Type B pancreatic cell (in vitro differentiated cells): ENCODE measurements at places on chromosomes 3 and 15.

DNA sequence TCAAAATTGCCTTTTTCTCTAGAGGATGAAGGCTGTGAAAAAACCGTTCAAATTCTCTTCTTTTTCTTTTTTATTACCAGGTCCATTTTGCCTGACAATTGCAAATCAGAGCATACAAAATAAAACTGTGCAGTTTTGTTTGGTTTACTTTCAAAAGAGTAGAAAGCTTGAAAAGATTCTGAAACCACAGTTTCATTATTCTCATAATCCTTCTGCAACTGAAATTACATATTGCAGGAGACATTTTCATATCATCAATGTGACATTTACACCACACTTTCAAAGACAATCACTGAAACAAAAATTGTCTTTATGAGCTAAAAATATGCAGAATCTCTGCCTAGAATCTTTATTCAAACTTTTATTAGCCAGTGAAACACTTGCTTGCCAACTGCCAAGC, 296.4 kb upstream of the TPRG1 start:
- DNase-seq: no peak

DNA sequence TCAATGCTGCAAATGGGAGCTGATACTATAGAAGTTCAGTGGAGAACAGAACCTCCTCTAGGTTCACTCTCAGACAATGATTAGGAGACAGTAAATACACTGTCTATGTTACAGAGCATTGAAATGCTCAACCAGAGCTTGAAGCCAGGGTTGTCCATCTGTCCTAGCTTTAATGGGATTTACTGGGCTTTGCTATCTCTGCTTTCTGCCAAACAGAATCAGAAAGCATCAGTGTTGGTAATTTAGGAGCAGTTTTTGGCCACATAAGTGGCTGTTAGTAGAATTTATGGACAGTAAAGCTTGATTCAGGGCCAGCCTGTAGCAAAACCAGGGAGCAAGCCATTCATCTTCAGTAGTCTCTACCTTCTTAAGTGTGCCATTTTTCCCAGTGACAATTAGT, 396.3 kb downstream of the LSAMP start:
- DNase-seq: no peak

- DNase-seq: no peak
These were observed 100.2 kb upstream of the AKAP13 start for GRCh38 chr15:85280203-85280602.

- DNase-seq: no peak
These were observed 23.2 kb downstream of the FRG2C start for GRCh38 chr3:75687323-75687722.

DNA sequence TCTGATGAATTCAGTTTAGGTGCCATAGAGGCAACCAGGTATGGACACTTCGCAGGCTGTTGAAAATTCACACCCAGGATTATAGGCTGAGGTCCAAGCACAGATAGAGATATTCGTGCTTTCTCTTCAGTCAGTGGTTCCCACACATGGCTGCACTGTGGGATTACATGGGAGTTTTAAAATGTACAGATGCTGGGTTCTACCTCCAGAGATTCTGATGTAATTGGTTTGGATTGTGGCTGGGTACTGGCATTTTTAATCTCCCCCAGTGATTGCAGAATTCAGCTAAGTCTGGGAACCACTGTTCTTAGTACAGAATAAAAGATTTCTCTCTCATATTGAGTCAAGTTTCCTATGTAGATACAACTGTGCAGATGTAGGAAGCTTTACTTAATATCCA, 91.6 kb downstream of the FOXB1 start:
- no peak for DNase-seq

DNA sequence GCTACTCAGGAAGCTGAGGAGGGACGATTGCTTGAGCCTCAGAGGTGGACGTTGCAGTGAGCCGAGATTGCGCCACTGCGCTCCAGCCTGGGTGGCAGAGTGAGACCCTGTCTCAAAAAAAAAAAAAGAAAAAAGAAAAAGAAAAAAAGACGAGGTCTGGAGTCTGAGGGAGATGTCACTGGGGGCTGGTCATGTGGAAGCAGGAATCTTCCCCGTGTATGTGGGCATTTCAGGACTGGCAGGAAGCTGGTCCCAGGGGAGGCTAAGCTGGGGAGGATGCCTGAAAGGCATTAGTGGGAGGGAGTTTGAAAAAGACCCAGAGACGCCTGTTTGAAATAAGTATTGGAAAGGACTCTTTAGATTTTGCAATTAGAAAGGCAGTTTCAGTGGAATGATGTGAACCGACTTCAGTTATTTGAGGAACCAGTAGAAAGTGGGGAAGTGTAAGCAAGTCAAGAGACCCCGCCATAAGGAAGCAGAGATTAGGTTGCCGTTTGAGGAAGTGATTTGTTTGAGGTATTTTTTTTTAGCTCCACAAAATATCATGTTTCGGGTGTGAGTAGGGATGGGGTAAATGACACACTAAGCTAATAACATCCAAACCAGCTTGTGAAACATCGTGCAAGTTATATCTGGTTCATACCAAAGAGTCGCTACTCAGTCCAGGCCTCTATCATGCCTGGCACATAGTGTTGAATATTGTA, 55.5 kb downstream of the ST6GAL1 start:
- DNase-seq: no peak

GRCh38 chr3:19920401-19921080, 13.5 kb downstream of the EFHB start:
- DNase-seq: no peak

DNA sequence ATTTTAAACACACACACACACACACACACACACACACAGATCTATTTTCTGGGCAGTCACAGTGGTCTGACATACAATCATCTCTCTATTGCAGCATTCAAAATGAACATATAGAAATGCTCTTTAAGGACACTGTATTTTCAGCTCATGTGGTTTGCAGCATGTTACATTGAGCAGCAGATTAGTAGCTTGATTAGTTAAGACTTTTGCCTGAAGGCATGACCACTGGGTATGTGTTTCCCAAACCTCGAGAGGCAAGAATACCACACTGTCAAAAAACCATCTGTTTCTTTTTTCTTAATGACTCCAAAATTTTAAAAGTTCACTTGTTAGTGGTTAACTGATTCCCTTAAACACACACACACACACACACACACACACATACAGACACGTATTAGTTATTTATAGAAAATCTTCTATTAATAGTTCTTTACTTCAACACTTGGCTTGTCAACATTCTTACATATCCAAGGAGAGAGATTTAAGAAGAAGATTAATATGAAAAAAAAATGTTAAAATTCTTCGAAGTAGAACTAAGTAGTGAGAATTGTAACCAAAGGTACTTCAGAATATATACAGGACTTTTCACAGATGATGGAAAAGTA, 518.2 kb downstream of the CADM2 start:
- DNase-seq: no peak

GRCh38 chr3:105996781-105997180, 128.0 kb upstream of the CBLB start:
- no peak for DNase-seq

- no peak for DNase-seq
These were observed 533.7 kb upstream of the ATP11B start for GRCh38 chr3:182259579-182259978.

GRCh38 chr15:49573421-49573820, 47.2 kb downstream of the FAM227B start:
- DNase-seq: no peak

GRCh38 chr3:106208967-106209366, 340.2 kb upstream of the CBLB start:
- DNase-seq: no peak

- DNase-seq: no peak
These were observed 2.2 kb downstream of the MAPK6 start for GRCh38 chr15:52021128-52021671.

DNA sequence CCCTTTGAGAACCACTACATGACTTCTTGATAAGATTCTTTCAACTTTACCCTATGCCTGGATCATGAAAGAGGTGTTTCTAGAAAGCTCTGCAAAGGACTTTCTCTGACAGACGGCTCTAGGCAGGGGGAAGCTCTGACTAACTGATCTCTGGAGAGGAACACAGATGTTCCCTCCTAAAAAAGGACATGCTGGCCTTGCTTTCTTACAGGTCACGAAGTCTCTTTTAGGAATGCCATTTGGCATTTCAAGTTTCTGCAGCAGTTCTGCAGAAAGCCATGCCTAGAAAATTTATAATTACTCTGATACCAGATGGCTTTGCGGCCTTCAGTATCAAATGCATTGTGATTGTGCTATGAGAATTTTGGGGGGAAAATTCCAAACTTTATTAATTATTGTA, 275.4 kb upstream of the CTDSPL start:
- no peak for DNase-seq

DNA sequence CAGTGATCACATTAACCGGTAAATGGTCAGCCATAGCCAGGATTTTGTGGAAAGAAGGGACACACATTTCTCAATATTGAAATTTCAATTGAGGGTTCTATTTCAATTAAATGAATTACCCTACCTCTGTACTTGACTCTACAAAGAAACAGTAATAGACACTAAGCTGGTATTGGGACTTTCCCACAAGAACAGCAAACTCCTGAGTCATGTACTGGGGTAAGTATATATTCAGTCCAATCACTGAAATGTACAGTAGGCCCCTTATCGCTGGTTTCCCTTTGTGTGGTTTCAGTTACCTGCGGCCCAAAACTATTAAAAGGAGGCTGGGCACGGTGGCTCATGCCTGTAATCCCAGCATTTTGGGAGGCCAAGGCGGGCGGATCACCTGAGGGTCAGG, 17.6 kb downstream of the ASB14 start:
- DNase-seq: no peak

- DNase-seq: no peak
These were observed 24.3 kb upstream of the TATDN2 start for GRCh38 chr3:10223676-10224639.

DNA sequence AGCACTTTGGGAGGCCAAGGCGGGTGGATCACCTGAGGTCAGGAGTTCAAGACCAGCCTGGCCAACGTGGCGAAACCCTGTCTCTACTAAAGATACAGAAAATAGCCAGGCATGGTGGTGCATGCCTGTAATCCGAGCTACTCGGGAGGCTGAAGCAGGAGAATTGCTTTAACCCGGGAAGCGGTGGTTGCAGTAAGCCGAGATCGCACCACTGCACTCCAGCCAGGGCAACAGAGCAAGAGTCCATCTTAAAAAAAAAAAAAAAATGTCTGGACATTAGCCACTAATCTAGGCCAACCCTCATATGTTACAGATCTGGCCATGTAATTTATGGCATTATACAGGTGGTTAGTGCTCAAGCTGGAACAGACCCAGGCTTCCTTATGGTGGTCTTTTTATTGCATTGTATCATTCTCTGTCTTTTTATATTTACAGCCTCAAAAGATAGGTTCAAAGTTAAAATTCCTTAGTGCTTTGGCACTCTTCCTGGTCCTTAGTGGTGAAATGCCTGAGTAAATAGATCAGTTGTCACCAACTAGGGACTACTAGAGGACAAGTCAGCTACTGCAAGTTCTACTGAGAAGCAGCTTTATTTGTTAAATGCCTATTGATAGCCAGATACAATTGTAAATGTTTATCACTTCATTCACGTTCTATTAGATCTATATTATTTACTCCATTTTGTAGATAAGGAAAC, 16.0 kb downstream of the STARD9 start:
- DNase-seq: no peak

GRCh38 chr3:61060411-61060861, 190.8 kb downstream of the FHIT start:
- DNase-seq: no peak

DNA sequence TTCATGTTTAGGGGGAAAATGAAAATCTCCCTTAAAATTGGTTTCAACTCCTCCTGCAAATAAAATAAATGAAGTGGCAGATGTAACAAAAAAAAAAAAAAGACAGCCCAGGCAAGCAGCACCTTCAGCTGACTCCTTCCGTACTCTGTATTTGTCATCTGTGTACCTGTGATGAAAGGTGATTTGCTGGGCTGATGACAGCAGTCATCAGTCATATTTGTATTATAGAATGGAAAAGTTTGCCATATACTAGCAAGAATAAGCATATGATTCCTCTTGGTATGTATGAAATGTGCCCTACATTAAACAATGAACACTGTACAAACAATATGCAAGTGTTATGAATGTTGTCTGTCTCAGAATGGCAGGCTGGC, 44.1 kb upstream of the WWTR1 start:
- DNase-seq: no peak

GRCh38 chr15:28125673-28126651, 26.8 kb upstream of the OCA2 start:
- DNase-seq: no peak

DNA sequence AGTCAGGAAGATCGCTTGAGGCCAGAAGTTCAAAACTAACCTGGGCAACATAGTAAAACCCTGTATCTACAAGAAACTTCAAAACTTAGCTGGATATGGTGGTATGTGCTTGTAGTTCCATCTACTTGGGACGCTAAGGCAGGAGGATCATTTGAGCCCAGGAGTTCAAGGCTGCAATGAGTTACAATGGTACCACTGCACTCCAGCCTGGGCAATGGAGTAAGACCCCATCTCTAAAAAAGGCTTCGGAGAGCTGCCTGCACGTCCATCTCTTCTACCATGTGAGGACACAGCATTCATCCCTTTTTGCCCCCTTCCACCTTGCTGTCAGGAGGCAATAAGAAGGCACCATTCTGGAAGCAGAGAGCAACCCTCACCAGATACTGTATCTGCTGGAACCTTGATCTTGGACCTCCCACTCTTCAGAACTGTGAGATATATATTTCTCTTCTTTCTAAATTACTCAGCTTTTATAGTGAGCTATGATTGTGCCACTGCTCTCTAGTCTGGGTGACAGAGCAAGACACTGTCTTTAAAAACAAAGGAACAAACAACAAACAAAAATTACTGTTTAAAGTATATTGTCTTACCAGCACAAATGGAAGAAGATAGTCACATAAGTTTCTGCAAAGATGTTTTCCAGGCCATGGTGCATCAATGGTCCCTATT, 4.2 kb upstream of the BTLA start:
- DNase-seq: no peak

DNA sequence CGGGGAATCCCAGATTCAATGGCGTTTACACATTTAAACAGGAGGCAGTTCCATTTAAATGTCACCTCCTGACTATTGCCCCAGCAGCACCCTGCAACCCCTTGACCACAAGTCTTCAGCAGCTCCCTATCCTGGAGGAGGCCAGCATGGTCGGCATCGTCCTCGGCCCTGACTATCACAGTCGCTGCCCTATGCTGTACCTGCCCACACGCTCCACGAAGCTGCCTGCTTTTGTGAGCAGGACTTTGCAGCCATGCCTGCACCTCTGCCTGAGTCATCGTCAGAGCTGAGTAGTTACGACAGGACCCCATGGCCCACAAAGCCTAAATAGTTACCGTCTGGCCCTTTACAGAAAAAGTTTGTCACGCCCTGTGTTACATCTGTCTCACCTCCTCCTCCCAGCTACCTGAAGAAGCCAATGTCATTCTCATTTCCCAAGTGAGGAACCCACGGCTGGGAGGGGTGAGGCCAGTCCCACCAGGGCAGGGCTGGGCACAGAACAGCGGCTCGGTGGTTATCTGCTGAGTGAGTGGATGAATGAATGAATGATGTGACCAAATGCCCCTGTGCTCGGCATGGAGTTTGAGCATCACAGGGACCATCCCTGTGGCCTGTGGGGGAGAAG, 47.8 kb upstream of the IQSEC1 start:
- no peak for DNase-seq

GRCh38 chr3:123310186-123310585, 108.4 kb downstream of the SEC22A start:
- DNase-seq: no peak

- no peak for DNase-seq
These were observed 8.0 kb upstream of the OXTR start for GRCh38 chr3:8777201-8777977.

- DNase-seq: no peak
These were observed 50.8 kb upstream of the MUC13 start for GRCh38 chr3:124985349-124985748.

- DNase-seq: no peak
These were observed 346.6 kb upstream of the MEIS2 start for GRCh38 chr15:37446921-37447320.

- no peak for DNase-seq
These were observed 67.7 kb upstream of the CSPG5 start for GRCh38 chr3:47646362-47646761.
